ENCODE measurements at places on chromosomes 12 and 14.

- no peak for DNase-seq
These were observed 57.3 kb downstream of the KITLG start for GRCh38 chr12:88522961-88523360.

- no peak for DNase-seq
These were observed 79.5 kb downstream of the SLC25A47 start for GRCh38 chr14:100402631-100403030.

DNA sequence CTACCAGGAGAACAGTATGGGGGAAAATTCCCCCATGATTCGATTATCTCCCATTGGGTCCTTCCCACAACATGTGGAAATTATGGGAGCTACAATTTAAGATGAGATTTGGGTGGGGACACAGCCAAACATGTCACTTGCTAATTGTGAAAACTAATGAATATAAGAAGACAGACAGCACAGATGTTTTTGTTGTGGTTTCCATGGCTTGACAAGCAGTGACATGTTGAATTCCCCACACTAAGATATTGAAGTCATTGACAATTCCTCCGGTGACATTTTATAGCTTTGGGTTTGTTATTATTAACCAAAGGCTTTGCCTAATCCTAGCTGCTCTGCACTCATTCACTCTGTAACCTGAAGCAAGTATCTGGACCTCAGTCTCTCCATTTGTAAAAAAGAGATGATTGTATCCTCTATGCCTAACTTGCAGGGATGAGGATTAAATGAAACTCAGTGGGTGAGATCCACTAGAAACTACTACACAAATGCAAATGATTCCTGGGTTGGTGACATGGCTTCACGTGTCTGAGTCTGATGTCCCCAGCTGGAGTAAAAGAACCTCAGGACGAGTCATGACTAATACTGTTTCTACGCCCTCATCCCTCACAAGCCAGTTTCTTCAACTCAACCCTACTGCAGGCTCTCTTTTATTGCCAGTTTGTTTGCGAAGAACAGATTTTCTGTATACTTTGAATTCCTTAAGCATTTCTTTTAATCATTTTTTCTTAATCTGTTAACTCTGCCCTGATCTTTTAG lies 71.6 kb downstream of the ASCL1 start:
- DNase-seq: no peak

- DNase-seq: no peak
These were observed 54.5 kb upstream of the MMP17 start for GRCh38 chr12:131773582-131774221.

GRCh38 chr14:35617500-35617899 lies 83.5 kb downstream of the INSM2 start:
- no peak for DNase-seq

- DNase-seq: no peak
These were observed 17.1 kb upstream of the EMP1 start for GRCh38 chr12:13179211-13180074.

GRCh38 chr14:99562856-99563748 lies 40.9 kb downstream of the CCDC85C start:
- DNase-seq: no peak

DNA sequence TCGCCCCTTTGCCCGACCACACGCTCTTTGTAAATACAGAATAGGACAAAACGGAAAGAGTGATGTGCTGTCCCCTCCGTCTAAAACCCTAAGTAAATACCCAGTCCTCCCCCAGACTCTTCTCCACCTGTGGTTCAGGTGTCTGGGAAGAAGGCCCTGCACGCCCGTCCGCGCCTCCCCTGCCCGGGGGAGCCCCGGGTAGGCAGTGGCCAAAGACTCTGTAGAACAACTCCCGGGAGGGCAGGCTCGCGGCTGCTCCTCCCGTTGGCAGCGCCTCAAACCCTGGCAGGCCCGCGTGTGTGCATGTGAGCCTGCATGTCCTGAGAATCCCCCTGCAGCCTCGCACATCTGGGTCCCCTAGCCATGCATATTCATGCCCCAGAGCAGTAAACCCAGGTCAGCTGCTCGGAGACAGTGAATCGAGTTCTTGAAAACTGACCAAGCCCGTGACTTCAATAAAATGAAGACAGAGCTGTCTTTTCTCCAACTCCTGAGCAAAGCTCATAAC lies 165.8 kb downstream of the MON2 start:
- peak; percentile 37 for DNase-seq

- no peak for DNase-seq
These were observed 138.1 kb downstream of the GPR65 start for GRCh38 chr14:88142997-88143396.

- DNase-seq: peak; percentile 57
These were observed 31.2 kb upstream of the KLC1 start for GRCh38 chr14:103597623-103598377.

DNA sequence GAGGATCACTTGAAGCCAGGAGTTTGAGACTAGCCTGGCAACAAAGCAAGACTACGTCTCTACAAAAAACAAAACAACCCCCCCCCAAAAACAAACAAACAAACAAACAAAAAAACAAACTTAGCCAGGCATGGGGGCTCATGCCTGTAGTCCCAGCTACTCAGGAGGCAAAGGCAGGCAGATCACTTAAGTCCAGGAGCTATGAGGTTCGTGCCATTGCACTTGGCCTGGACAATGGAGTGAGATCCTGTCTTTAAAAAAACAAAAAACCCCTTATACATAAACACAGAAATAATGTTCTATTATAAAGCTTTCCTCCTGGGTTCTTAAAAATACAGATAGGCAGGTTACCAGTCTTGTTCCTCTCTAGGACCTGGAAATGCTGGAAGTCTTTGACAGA lies 1.6 kb downstream of the GTSF1 start:
- DNase-seq: no peak

DNA sequence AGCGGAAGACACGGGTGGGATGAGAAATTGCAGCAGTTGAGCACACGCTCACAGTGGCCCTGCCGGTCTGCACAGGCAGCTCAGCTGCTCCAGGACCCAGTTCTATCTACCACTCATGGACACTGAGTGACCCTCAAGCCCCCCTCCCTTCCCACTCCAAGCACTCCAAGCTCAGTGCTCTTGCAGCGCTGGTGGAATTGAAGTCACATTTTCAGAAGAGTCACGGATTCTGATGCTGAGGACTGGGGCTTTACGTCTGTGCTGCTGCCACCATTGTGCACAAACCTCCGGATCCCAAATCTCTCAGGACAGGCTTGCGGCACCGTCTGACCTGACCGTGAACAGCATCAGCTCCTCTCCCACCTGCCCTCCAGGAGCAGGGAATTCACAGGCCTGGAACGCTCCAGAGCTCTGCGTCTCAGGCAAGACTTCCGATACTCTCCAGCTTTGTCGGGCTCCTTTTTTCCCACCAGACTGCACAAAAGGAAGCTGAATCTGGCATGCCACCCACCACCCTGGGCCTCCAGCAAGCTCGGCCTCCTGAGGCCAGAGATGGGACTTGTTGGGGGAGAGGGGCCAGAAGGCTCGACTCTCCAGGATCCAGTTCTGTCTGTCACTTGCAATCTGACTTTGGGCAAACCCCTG lies 213.1 kb upstream of the RTL1 start:
- no peak for DNase-seq

GRCh38 chr12:54368025-54368708 lies 3.9 kb upstream of the GPR84 start:
- DNase-seq: no peak

- no peak for DNase-seq
These were observed 5.5 kb upstream of the ATN1 start for GRCh38 chr12:6921996-6922946.

GRCh38 chr12:76883151-76883550 lies 4.3 kb upstream of the CSRP2 start:
- no peak for DNase-seq

- DNase-seq: no peak
These were observed 44.9 kb downstream of the KRT80 start for GRCh38 chr12:52146822-52147366.

DNA sequence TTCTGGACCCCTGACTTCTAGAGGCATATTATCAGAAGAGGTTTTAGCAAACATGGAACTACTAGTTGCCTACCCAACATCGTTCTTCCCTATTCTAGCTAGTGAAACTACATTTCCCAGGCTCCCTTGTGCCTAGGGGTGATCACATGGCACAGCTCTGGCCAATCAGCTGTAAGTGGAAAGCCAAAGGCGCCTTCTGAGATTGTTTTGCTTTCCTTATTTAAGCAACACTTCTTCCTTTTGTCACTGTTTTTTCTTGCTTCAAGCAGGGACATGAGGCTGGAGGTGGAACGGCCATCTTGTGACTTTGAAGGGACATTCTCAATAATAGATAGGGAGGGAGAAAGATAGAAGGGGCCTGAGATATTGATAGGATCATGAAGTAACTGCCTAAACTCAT lies 136.7 kb downstream of the ZNF664 start:
- no peak for DNase-seq

GRCh38 chr12:84085046-84085445 lies 827.6 kb downstream of the SLC6A15 start:
- no peak for DNase-seq

GRCh38 chr12:104276273-104277131 lies 27.0 kb upstream of the EID3 start:
- DNase-seq: no peak

- no peak for DNase-seq
These were observed 6.1 kb upstream of the TEP1 start for GRCh38 chr14:20419419-20419818.

GRCh38 chr14:88004506-88005036 lies 364 bp upstream of the GPR65 start:
- no peak for DNase-seq

- DNase-seq: no peak
These were observed 5.6 kb upstream of the C14orf180 start for GRCh38 chr14:104573930-104574329.

DNA sequence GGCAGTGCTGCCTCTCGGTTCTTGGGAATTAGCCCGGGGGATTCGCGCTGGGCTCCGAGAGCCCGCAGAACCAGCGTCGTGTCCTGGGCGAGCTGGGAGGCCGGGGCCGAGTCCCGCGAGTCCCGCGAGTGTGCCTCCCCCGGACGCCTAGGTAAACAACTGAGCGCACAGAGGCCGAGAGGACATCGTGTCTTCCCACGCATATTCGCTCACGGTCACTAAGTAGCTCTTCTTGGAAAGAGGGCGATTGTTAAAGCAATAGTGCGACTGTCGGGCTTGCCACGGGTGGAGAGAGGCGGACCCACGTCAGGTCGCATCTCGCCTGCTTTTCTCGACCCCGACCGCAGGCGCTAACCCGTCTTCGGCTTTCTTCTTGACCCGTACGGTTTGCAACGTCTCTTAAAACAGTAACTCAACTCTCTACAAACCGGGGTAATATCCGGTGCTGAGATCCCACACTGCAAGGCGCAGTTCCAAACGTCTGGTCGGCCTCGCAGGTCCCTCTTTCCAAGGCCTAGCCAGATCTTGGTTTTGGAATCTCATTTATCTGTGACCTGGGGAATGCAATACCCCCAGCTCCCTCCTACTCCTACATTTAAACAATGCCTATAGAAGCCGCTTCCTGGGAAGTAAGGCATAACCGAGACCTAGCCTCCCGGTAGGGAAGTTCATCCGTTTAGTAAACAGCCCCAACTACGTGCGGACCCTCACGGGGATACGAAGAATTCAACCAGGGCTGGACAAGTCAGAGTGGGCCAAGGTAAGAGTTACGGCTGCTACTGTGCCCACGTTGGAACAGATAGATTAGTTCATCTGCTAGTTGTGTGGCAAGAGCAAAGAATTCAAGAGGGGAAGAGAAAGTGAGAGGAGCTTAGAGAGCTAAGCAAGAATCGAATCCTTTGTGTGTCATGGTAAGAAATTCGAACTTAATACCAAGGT lies 736 bp upstream of the PHLDA1 start:
- DNase-seq: no peak

DNA sequence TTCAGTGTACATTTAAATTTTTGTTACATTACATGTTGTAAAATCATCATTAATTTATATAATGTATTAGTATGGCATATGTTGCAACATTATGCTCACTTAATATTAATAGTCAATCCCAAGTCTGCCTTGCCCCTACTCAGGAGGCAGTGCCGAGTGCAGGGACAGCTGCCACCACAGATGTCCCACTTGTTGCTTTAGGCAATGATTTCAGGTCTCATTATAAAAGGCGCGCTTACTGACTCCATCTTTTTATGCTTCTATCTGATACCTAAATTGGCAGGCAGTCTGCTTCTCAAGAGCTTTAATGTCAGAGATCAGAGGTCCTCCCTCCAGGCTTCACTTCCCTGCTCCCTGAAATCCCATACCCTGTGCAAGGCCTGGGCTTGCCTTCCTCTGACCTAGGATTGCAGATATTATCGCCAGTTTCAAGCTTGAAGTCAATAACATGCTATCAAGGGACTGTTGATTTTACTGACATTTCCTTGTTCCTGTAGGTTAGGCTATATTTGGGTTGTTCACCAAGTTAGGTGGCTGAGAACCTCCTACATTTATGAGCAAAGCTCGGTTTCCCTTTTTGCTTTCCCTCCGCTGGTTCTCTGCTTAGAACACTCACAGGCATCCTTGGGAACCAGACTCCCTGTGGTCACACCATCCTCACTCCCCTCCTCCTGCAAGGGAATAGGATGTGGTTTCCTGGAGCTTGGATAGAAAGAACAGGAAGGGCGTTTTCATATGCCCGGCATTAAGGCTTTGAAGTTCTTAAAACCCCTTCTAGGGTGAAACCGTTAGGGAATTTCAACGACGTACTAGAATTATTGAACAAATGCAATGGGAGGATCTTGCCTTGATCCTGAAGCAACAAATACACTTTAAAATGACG lies 208.4 kb upstream of the FKBP4 start:
- no peak for DNase-seq

GRCh38 chr12:61676520-61676919 lies 583.7 kb upstream of the USP15 start:
- DNase-seq: no peak

DNA sequence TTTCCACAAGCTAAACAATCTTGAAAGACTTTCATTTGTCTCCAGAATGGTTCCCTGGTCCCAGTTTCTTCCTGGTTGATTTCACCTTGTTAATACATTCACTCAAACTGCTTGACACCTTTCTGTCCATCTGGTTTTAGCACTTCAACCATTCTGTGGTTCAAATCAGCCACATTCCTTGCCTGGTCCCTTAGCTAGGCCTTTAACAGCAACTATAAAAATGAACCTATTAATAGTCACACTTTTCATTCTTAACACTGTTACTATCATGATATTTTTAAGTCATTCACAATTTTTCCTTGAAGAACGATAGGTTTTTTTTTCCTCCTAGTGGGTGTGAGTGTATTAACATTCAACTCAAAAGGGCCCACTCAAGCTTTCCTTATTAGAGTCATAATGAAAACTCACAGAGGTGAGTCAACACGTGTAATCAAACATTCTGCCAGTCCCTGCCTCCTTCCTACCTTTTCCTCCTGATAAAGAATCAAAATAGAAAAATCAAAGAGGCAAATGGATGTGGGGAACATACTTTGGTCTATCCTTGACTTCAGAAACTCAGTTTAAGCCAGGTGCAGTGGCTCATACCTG lies 34.4 kb upstream of the CCNT1 start:
- no peak for DNase-seq
